Myocyte (in vitro differentiated cells): ENCODE measurements at places on chromosomes 13 and 19.

DNA sequence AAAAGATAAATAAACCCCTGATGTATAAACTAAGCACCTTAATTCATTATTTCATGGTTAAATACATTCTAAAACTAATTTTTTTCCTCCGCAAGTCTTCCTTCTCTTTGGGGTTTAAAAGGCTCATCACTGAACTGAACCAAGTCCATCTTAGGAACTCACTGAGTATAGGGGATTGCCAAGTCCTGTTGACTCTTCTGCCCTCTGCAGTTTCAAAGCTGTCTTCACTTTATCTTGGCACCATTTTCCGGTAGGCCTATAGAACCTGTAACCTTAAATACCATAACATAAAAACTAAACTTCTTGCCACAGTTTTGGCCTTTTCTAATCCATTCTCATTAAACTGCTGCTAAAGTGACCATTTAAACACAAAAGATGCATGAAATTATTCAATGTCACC lies 66.5 kb upstream of the USPL1 start:
- peak; percentile 40 for DNase-seq

GRCh38 chr19:46016426-46017094 lies 6.3 kb downstream of the PGLYRP1 start:
- DNase-seq = peak; percentile 79

DNA sequence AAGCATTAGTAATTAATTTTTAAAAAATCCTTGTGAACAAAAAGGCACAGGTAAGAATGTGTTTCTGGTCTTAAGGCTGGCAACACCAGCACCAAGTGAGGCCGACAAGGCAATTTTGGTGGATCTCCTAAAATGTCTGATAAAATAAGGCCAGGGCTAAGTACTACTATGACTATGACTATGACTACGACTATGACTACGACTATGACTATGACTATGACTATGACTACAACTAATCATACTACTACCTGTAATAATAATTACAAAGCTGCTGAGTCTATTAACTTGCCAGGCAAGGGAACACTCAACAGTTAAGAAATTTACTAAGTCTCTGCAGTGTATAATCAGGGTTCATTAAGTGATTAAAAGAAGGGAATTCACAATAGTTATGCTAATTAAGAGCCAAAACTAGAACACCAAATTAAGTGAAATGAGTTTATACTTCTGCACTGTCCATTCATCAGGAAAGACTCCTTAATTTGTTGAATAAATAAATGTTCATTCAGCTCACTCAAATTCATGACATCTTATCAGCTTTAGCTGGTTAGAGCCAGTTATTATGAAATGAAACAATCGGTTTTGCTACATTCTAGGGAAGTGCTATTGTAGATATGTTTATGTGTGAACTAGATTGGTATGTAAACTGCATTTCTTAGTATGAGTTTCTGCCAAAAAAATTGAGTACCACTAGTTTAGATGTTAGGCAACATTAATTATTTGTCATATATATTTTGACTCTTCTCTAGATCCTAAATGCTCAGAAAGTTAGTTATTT lies 1626.2 kb upstream of the PCDH20 start:
- no peak for DNase-seq

- no peak for DNase-seq
Measured at GRCh38 chr13:20559659-20560356, 7.1 kb upstream of the IFT88 start.

- no peak for DNase-seq
Measured at GRCh38 chr19:30269638-30270037, 102.5 kb upstream of the ZNF536 start.

- peak; percentile 5 for DNase-seq
Measured at GRCh38 chr19:13302526-13303270, 152.5 kb downstream of the IER2 start.

DNA sequence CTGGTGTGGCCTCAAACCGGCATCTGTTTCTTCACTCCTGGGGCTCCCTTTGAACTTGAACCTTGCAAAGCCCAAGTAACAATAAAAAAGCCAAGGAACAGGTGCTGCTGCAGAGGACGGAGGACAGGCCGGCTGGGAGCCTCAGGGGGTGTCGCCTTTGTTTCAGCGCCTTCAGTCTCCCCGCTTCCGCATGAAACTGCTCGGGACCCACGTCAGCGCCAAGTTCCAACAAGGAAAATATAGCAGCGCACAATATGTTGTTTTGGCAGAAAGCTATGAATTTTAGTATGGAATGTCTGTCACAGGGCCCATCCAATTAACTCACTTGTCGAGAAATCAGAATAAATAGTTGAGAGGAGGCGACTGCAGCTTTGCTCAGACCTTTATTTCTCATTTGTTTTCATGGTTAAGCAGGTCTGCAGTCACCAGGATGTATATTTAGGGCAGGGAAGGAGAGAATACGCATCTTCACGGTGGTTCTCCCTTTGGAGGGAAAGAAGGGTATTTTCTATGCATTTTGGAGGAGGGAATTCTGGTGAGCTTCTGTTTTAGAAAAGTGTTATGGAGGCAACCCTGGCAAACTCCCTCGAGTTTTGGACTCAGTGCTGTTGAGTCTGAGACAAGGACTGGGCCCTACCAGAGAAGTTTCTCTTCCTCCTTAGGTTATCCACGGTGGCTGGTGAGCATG lies 34.3 kb upstream of the MEDAG start:
- DNase-seq = peak; percentile 36

DNA sequence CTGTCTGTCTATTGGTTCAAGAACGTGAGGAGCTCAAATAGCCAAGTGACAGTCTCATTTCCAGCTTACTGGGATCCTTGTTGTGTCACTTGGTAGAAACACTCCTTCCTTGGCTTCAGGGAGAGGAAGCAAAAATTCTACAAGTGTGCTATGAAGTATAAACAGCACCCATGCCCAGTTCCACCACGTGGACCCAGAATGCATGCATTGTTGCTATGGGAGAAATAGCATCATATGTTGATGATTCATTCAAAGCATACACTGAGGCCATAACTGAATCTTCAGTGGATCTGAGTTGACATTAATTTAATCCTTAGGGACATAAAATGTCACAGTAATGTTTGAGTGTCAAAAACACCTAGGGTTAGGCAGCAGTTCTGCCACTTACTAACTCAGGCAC lies 199.0 kb upstream of the RXFP2 start:
- DNase-seq = no peak

DNA sequence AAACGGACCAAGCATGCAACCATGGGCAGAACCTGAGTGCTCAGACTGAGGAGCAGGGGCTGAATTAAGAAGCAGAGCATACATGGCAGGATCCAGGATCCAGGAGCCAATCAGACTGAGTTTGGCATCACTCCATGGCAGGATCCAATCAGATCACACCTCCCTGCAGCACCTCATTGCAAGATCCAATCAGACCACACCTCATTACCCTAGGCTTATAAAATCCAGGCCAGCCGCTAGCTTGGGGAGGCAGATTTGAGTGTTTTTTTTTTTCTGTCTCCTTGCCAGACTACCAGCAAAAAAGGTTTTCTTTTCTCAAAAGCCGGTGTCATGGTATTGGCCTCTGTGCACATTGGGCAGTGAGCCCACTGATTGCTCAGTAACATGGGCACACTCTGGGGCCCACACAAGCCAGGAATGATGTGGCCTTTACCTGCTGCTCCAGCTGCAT lies 127.9 kb upstream of the GJB6 start:
- DNase-seq = peak; percentile 16

DNA sequence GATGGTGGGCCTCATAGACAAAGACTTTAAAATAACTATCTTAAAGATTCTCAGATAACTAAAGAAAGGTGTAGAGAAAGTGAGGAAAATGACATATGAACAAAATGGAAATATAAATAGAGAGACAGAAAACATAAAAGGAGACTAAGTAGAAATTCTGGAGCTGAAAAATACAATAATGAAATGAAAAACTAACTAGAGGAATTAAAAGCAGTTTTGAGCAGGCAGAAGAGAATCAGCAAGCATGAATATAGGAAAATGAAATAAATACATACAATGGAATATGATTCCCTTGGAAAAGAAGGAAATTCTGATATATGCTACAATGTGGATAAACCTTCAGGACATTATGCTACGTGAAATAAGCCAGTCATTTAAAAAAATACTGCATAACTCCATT lies 3.9 kb downstream of the EEF1AKMT1 start:
- no peak for DNase-seq

GRCh38 chr19:952049-952679 lies 26.3 kb downstream of the ARID3A start:
- no peak for DNase-seq

GRCh38 chr19:2507109-2507508 lies 31.2 kb downstream of the GADD45B start:
- DNase-seq = peak; percentile 54

- DNase-seq = peak; percentile 85
Measured at GRCh38 chr13:106464076-106464475, 71.4 kb downstream of the EFNB2 start.

DNA sequence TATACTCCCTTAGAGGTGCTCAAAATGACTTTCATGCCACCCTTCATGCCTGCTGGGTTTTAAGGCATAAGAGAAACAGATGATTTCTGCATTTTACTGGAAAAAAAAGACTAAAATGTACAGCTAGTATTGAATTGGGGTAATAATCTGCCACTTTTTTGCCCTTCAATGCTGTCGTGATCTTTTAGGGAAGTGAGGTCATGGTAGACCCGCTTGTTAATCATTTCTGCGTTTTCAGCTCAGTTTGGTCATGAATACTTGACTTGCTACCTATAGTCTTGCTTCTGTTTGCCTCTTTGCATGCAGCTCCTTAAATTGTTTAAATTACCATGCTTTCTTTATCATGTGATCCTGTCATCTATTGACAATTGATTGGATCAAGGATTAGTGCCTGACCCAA lies 90.4 kb downstream of the PCCA start:
- DNase-seq = no peak

DNA sequence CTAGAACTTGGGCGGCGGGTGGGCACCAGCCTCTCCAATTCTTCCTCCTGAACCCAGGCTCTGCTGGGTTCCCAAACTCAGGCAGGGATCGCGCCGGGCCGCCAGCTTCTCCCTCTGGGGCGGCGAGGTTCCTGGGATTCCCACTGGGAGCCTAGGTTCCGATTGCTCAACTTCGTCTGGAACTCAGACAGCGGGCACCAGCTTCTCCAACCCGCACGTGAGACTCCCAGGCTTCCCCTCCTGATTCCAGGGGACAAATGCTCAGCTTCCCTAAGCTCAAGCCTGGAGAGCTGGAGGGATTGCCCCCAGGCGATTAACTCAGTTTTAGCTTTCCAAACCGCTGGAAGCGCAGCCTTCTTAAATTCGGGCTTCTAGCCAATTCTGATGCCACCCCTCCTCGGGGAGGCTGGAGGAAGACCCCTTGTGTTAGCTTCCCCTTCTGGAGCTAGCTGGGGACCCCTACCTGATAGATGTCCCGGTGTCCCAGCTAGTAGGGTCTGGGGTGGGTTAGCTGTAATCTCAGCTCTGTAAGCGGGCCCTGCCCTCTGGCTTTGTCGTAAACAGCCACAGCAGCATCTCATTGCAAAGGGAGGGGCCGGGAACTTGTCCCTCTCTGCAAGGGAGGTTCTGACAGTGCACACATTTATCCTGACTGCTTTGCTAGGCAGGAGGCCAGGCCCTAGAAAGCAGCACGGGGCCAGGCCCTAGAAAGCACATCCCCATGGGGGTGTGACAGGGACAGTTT lies 671 bp downstream of the MCOLN1 start:
- DNase-seq = no peak

GRCh38 chr13:113361406-113361805 lies 2.5 kb downstream of the GRTP1 start:
- no peak for DNase-seq

DNA sequence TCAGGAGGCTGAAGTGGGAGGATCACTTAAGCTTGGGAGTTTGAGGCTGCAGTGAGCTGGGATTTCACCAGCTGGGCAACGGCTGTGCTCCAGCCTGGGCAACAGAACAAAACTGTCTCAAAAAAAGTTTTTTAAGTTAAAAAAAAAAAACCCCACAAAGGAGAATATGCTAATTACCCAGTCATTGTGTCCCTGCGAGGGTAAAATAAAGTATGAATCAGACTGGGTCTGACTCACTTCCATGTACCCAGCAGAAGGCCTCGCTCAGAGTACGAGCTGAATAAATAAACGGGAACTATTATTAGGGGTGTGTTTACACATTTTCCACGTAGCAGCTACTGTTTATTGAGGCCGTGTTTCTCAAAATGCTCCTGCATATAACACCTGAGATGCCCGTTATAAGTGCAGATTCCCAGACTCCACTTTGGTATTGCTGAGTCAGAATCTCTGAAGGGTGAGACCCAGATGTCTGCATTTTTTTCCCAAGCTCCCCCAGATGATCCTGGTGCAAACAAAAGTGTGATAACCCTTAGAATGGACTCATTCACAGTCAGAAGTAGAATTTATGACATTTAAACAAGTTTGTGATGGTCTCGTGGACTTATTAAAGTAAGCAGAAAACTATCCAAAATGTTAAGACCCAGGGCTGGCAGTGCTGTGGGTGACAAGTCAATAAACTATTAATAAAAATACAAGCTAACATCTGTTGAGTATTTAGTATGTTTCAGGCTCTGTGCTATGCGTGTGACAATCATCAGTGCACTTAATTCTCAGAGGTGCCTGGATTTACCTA lies 28.2 kb downstream of the KCNC3 start:
- DNase-seq = peak; percentile 17

DNA sequence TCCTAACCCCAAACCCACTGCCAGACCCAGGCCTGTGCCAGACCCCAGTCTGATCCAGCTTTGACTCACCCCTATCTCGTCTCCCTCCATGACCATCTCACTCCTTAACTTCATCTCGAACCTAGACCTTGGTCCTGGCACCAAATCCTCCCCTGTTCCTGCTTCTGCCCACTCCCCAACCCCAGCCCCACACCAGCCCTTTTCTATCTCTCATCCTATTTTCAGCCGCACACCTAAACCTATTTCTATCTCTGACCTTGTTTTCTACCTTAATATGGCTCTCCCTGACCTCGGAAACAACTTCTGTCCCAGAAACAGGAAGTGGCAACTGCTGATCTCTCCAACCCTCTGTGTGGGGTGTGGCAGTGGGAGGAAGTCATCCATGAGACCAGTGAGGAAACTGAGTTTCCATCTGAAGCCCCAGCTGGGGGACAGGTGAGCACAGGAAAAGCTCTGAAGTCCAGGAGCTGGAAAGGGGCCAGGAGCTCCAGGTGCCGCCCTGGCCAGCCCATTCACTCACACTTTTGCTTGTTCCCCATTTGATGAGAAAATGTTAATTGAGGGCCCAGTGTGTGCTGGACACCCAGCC lies 13.7 kb downstream of the PTH2 start:
- no peak for DNase-seq

GRCh38 chr13:51318876-51319275 lies 20.6 kb upstream of the SERPINE3 start:
- DNase-seq = no peak

DNA sequence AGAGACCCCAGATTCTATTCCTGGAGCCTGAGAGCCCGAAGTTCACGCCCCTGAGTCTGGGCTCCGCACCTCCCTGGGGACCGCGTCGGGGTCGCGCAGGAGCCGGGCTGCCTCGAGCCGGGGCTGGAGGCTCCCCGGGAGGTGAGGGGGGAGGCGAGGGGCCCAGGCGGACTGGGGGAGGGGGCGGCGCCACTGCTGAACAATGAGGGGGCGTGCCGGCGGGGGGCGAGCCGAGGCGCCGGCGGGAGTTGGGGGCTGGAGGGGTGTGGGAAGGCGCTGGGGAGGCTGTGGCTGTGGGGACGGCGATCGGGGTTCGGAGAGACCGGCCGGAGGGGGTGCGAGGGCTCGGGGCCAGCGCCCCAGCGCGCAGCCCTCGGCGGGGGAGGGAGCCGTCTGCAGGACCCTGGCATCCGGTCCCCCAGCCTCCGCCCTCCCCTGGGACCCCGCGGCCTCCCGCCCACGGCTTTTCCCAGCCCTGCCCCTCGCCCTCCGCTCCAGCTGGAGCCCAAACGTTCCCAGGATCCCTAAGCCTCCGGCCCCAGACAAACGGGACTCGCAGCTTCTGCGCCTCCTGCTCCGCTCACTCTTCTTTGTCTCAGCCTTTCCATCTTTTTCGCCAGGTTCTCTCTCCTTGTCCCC lies 922 bp downstream of the PLEKHG2 start:
- DNase-seq = peak; percentile 73

GRCh38 chr19:13024951-13025697 lies 29.8 kb downstream of the NFIX start:
- no peak for DNase-seq
